ENCODE measurements at places on chromosomes 5 and 9.

- DNase-seq: no peak
Measured at GRCh38 chr9:132241840-132242620, 80.2 kb downstream of the NTNG2 start.

- DNase-seq: no peak
Measured at GRCh38 chr5:130708754-130709153, 456.3 kb downstream of the HINT1 start.

DNA sequence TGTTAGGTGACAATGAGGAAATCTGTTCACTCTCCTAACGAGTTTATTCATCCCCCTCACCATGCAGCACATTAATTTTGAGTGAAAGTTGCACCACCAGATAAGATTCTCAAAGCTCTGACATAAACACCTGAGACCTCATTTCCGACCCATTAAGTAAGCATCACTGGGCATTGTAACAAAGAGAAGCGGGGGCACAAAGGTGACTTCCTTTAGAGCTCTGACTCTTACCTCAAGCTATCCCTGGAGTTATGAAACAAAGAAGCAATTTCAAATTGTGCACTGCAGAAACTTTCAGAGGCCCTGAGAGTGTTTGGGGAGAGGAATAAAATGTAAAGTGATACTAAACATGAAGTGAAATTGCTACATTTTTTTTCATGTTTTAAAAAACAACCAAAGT lies 29.5 kb downstream of the C5orf15 start:
- DNase-seq: no peak

GRCh38 chr5:148237785-148238417 lies 424 bp upstream of the MARCOL start:
- DNase-seq: no peak

GRCh38 chr9:129624168-129624759 lies 1.7 kb upstream of the NTMT1 start:
- no peak for DNase-seq

DNA sequence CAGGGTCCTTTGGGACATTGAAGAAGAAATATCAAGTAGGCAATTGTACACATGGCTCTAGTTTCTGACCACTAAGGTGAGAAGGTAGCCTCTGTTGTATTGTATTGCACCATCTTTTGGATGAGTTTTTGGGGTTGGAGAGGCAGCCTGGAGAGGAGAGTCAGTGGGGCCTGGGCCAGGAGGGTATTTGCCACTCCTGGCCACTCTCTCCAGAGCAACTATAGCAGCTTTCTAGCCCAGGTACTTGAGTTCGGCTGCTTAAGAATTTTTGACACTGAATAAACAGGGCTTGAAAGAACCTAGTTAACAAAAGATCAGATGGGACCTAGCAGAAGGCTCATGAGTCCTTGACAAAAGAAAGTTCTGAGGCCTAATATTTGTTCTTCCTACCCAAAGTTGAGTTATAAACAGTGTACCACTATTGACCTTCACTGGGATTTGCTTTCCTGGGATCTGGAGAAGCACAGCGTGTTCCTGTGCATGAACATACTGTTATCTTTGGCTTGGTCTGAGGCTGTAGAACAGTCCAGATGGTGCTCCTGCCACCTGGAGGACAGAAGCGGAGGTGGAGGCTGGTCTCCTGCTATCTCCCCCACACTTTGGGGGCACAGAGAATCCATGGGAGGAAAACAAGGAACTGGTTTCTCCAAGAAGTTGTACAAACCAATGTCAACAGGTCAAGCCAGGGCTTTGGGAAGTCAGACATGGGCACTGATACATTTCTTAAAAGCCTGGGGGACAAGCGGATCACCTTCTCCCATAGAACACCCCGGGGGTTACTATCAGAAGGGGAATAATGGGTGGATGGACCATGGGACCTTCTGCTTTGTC lies 110.4 kb upstream of the LIFR start:
- no peak for DNase-seq

DNA sequence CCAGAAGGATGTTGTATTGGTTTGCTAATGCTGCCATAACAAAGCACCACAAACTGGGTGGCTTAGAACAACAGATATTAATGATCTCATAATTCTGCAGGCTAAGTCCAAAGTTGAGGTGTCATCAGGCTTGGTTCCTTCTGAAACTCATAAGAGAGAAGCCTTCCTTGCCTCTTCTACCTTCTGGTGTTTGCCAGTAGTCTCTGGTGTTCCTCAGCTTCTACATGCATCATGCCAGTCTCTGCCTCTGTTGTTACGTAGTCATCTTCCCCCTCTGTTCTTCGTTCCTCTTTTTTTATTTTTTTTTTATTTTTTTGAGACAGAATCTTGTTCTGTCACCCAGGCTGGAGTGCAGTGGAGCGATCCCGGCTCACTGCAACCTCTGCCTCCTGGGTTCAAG lies 61.8 kb downstream of the LRRC70 start:
- DNase-seq: no peak

GRCh38 chr9:100913257-100913656 lies 115.3 kb upstream of the PLPPR1 start:
- no peak for DNase-seq

- DNase-seq: no peak
Measured at GRCh38 chr9:27489087-27489876, 34.8 kb upstream of the IFNK start.
